T-cell (primary cell): ENCODE measurements at places on chromosomes 12 and 14.

DNA sequence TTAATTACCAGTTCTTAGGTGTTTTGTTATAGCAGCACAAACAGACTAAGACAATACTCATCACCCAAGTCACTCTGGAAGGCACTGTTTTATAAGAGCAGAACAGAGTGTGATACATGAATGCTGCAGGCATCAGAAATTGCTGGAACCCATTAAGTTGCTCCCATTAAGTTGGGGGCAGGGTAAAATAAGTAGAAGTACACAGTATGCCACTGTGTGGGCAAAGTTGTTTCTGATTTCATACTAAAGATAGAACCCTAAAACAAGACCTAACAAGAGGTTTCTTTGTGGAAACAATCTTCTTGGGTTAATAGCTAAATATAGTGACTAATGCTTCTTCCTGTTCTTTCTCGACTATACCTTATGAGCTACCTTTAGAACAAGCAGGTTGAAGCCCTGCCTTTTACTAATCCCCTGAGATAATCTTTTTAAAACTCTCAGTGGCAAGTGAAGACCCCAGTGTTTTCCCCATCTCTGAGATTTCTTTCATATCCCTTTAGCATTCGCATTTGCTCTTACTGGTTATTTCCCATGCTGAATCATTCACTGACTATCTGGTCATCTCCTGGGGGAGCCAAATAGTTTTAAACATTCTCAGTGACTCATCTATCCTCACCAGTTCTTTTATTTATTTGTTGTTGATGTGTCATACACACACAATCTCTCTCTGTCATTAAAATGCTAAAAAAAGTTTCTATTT, 52.3 kb downstream of the SOCS2 start:
- no peaks in the 10 kb centered on the region for H3K27me3 ChIP-seq
- no peak for DNase-seq
- no peaks in the 10 kb centered on the region for H3K4me1 ChIP-seq
- H3K36me3 ChIP-seq = no peaks in the 10 kb centered on the region
- H3K4me3 ChIP-seq = no peak overlapping the region

- H3K27ac ChIP-seq = no peak overlapping the region
- H3K4me3 ChIP-seq = no peak overlapping the region
- peaks cover 51% of the 10 kb centered on the region for H3K36me3 ChIP-seq
- no peaks in the 10 kb centered on the region for H3K4me1 ChIP-seq
Observed at GRCh38 chr14:30648471-30648870, 26.4 kb downstream of the SCFD1 start.

DNA sequence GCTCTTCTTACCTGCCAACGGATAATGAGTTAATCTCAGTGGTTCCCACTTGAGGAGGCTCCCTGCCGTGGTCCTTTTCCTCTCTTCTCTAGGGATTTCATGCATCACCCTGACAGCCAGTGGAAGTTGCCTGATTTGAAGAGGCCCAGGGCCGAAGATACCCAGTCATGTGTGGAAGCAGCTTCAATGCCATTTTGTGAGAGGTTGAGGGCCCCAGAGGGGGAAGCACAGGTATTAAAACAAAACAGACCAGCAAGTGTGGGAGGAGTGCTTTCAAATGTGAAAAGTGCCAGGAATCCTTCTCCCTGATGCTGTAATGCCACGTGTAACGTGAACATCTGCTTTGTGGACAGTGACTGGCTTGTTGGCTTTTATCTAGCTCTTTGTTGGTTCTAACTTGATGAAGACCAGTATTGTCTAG, 1.5 kb downstream of the TCP11L2 start:
- H3K36me3 ChIP-seq = peaks cover 11% of the 10 kb centered on the region
- no peaks in the 10 kb centered on the region for H3K27me3 ChIP-seq
- peak overlapping the region; percentile 99 for H3K4me3 ChIP-seq

GRCh38 chr14:79161571-79161970, 991.4 kb downstream of the NRXN3 start:
- H3K4me3 ChIP-seq = no peak overlapping the region
- H3K4me1 ChIP-seq = no peaks in the 10 kb centered on the region
- no peaks in the 10 kb centered on the region for H3K27me3 ChIP-seq
- H3K36me3 ChIP-seq = no peaks in the 10 kb centered on the region

GRCh38 chr12:29940811-29941210, 157.1 kb upstream of the TMTC1 start:
- H3K36me3 ChIP-seq = no peaks in the 10 kb centered on the region
- H3K27ac ChIP-seq = no peak overlapping the region
- H3K4me1 ChIP-seq = no peaks in the 10 kb centered on the region
- no peak for DNase-seq
- H3K27me3 ChIP-seq = no peaks in the 10 kb centered on the region
